Hematopoietic multipotent progenitor cell (in vitro differentiated cells): ENCODE measurements at places on chromosomes 4 and X.

DNA sequence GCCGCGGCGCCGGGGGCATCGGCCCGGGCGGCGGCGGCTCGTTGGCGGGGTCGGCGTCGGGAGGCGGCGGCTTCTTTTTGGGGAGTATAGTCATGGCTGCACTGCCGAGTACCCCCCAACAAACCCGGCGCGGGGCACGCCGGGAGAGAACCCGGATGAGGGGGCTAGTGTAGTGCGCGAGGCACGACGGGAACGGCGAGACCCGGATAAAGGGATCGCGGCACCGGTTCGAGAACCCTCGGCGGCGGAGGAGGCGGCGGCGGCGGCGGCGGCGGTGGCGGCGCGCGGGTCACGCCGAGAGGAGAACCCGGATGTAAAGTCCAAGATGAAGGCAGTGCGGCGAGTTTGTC, at the start of gene OTUD5:
TSS of gene OTUD5 (minus strand) at position 131 of the 350 bp plus-strand sequence. CDS start at position 94, 37 bp downstream.
- DNase-seq = no peak

- DNase-seq = no peak
Observed at GRCh38 chr4:176438401-176438800, 118.6 kb downstream of the SPCS3 start.

- DNase-seq = no peak
Observed at GRCh38 chr4:138599965-138600364, 357.8 kb upstream of the SLC7A11 start.

- DNase-seq = peak; percentile 60
Observed at GRCh38 chrX:45445745-45446412, 245.2 kb upstream of the DIPK2B start.

DNA sequence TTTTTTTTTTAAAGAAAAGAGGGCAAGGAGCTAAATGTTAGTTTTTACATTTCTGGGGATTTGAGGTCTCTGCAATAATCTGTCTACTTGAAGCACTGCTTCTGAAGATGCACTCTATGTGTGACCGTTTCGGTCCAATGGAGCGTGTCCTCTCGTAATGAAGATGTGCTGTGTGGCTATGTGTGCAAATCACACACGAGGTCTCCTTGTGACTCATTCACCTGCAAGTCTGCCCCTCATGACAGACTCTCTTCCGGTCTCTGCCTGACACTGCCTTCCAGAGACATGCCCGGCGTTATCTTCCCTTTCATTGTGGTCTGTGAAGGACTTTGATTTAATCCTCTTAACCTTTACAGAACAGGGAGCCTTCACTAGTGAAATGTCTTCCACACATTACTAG, 84.3 kb downstream of the TRAM1L1 start:
- DNase-seq = no peak

- no peak for DNase-seq
Observed at GRCh38 chrX:70754169-70754848, 154.2 kb downstream of the TEX11 start.

GRCh38 chr4:53307819-53308780, 57.8 kb downstream of the SCFD2 start:
- DNase-seq = peak; percentile 76

DNA sequence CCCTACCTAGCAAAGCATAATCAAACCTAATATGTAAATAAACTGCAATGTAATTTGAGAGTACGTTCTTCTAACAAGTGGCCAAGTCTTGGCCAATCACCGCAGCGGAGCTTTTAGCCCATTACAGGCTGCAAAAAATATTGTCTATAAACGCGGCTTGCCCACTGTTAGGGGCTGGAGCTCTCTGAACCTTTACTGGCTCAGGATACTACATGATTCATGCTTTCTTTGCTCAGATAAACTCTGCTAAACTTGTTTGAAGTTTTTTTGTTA, 990 bp upstream of the HADH start:
- no peak for DNase-seq

DNA sequence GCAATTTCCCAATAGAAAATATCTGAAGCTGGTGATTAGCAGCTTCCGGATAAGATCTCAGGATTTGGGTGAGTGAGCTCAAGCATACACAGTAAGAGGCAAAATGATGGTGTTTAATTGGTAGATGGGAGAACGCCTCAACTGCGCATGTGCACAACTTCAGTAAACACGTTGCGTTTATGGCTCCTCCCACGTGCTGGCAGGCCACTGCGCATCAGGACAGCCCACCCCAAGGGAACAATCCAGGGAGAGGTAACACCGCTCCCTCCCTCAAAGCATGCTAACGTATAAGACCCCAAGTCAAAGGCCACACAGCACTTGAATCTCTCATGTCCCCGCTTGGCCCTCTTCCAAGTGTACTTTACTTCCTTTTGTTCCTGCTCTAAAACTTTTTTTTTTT, 10.3 kb upstream of the CENPU start:
- no peak for DNase-seq

DNA sequence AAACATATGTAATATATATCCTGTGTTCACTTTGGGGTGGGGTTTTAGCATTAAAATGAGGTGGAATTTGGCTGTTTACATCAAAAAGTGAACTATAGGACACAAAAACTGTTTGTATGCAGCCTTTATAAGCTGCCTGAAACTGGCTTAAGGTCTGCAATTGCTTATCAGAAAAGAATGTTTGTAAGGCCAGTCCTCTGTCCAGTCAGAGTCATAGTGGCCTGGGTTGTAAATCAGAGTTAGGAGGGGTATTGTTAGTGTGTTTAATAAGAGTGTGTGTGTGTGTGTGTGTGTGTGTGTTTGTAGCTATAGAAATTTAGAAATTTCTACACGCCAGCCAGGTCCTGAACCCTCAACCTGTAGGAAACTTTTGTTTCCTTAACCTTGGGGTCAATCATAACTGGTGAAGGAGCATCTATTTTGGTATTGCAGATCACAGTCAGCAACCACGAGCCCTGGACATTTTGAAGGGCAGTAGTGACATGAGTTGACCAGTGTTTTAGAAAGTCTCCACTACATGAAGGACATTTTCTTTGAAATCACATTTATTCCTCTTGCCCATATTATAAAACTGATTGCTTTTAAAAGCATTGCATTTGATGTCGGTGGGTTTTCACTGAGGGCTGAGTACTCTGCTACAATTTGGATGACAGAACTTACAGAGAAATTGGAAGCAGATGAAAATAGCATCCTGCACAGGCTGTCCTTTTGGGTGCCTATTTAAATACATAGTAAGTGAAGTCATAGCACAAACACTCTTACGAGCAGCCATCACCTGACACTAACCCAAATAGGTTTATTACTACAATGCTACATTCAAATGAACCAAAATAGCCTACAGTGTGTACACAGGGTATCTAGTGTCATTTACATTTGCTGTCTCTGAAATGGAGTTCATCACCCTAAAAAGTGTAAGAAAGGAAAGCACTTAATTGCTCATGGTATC, 11.2 kb upstream of the TMEM154 start:
- no peak for DNase-seq

GRCh38 chr4:12573716-12574115, 910.4 kb downstream of the RAB28 start:
- no peak for DNase-seq

GRCh38 chr4:38075370-38076152, 115.4 kb downstream of the PTTG2 start:
- DNase-seq = no peak

DNA sequence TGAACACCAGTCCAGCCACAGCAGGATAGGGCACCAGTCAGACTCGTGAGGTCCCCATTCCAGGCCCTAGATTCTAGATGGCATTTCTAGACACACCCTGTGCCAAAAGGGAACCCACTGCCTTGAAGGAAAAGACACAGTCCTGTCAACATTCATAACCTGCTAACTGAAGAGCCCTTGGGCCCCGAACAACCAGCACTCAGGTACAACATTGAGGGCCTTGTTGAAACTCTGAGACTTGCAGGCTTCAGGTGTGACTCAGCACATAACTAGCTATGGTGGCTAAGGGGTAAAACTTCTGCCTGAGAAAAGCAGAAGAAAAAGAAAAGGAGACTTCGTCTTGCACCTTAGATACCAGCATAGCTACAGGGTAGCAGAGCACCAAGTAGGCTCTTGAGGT, 252.9 kb upstream of the GRID2 start:
- no peak for DNase-seq

- DNase-seq = peak; percentile 6
Observed at GRCh38 chrX:154443479-154443910, 446 bp upstream of the FAM50A start.

DNA sequence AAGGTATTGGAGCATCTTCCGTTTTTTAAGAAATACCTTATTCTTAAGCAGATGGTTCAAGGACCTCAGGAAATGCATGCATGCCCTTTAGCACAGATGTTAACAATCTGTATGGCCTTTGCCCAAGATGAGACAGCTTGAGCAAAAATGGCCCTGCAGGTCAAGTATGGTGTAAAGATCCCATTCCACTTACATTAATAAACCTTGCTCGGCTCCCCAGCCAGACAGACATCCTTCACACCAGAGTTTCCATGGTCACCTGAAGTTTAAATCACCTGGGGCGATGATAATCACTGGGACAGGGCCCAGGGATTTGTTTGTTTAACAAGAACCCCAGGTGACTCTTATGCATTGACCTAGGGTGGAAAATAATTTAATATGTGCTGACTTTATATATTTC, 287.0 kb upstream of the NOCT start:
- DNase-seq = no peak

DNA sequence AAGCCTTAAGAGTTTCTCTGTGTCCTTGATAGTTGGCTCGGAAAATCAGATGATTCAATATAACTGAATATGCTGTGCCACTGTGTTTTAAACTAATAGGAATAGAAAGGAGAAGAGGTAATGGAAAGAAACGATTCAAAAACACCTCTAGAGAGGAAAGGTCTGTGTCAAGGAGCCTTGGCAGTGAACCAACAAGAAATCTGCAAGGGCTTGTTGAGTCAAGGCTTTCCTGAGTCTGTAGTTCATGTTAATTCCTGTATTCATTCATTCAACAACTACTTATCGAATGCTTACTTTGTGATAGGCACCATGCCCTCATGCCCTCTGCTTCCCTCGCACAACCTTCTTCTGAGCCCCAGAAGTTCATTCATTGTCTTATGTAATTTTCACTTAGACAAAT, 336.0 kb downstream of the PDHA2 start:
- DNase-seq = no peak

DNA sequence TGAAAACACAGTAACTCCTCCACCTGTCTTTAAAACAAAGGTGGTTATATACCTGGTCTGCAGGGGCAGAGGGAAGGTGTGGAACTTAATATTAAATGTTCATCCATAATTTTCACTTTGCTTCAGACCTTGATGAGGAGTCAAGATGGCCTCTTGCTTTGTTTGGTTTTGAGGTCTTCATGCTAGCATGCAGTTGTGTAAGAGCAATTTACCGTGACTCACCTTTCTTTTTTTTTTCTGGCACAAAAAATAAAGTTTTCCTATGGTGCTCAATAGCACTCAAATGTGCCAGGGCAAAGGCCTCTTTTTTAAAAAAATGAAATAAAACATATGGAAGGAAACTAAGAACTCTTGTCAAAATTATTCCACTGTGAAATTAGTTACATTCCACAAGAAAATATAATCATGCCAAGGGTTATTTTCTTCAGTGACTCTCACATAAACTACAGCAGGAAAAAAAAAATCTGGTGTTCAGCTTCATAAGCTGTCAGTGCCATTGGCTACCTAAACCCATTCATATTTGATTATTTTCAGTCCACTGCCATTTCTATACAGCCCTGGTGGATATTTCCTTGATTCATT, 128.2 kb downstream of the SLC7A11 start:
- DNase-seq = no peak

GRCh38 chr4:133156556-133156955, 7.5 kb downstream of the PCDH10 start:
- no peak for DNase-seq

GRCh38 chrX:41530085-41530484, 82.9 kb downstream of the NYX start:
- DNase-seq = no peak

GRCh38 chr4:153791746-153792617, 3.1 kb upstream of the SFRP2 start:
- DNase-seq = no peak

GRCh38 chr4:9804918-9805317, 23.5 kb downstream of the DRD5 start:
- DNase-seq = no peak

DNA sequence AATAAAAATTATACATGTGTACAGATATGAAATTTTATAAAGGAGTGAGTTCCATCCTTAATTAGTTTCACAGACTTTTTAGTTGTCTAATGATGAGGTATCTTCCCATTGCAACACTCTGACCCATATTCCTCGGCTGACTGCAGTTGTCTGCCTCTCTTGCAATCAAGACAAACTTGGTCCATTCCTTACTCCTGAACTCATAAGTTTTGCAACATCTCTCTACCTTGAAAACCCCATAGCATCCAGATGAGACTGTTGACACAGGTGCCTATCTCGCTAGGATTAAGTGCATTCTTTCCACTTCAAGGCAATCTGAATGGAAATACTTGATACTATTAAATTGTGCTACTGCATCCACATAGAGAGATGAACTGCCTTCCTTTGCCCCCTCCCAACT, 2.3 kb downstream of the XKRX start:
- no peak for DNase-seq

DNA sequence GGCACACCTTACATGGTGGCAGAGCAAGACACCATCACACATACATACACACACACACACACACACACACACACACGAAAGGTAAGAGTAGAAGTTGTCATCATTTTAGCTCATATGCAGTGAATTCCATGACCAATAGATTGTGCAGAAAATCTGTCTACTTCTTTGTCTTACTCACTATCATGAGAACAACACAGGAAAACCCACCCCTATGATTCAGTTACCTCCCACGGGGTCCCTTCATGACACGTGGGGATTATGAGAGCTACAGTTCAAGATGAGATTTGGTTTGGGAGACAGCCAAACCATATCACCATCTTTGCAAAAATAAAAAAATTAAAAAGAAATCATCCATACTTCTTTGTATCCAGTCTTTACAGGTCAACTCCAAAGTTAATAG, 221.1 kb downstream of the BMPR1B start:
- DNase-seq = no peak

DNA sequence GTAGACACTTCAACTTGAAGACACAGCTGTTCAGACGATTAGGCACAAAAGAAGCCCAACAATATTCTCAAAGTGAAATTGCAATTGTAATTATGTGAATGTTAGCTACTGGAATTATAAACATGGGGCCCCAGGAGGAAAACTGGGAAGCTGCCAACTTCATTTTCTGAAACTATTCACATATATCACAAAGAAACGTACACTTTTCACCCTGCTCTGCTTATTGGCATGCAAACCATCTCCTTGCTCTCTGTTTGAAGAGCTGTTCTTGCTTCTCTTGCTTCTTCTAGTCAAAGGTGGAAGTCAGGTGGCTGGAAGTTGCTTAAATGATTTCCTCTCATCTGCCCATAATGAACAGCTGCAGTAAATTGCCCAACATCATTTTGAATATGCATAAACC, 320.1 kb downstream of the CFAP299 start:
- no peak for DNase-seq

GRCh38 chrX:48083212-48083611, 11.8 kb upstream of the ZNF630 start:
- DNase-seq = peak; percentile 74

DNA sequence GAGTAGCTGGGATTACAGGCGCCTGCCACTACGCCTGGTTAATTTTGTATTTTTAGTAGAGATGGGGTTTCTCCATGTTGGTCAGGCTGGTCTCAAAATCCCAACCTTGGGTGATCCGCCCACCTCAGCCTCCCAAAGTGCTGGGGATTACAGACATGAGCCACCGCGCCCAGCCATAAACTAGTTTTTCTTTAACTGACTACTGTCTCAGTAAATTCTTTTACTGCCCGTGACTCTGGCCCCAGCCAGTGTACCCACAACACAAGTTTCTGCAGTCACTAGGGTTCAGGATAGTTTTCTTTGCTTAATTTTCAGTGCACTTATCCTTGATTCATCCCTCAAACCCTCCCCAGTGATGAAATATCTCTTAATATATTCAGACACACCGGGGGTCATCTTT, 8.3 kb downstream of the SHROOM2 start:
- DNase-seq = no peak
